ENCODE measurements at places on chromosomes 12 and 14.

DNA sequence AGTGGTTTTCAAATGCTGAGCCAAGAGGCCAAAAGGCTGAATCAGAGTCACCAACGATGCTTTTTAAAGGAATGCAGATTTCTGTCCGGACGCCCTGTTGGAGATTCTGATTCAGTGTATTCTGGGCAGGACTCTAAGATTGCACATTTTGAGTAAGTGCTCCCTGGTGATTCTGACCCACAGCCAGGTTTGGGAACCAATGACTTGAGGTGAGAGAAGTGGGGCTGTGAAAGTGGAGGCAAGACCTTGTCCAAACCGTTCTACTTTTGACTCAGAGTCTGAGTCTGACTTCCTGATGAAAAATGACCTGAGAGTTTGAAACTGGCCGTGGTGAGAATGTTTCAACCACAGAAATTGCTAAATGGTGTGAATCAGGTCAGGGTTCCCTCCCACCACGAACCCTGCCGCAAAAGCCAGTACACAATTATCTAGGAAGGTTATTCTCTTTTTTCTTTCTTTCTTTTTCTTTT, 90.2 kb downstream of the NTN4 start:
- no peak for DNase-seq

GRCh38 chr12:123395236-123395635, 11.3 kb downstream of the KMT5A start:
- no peak for DNase-seq

DNA sequence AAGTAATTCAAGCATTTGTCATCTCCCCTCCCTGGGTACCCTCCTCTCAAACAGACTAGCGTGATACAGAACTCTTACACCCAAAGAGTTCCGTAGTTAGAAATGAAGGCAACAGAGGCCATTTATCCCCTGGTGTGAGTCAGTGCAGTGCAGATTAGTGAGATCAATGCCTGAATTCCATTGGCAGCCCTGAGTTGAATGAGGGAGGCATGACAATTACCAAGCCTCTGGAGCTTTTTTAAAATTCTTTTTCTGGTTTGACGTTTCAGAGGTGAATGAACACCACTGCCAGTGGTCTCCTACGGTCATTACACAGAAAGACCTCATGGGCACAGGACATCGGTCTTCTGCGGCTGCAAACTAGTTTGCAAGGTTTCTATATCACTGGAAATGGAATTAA, 94.4 kb downstream of the PRIMA1 start:
- no peak for DNase-seq

DNA sequence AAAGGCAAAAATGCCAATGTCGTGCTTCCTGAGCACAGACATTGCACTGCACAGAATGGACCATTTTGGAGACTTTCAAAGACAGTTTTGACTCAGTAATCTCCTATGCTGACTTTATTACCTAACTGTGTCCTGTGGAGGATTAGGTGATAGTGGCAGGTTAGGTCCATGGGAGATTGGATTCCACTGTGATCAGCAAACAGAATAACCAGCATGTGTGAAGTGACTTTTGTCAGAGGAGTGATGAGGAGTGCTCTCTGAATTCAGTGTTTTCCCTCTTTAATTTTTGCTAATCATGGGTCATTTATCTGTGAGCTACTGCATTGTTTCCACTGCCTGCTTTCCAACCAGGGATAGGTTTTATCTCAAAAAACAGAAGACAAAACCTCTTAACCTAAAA, 662.5 kb downstream of the DIO2 start:
- DNase-seq = no peak

GRCh38 chr12:102811110-102811737, 105.8 kb downstream of the PAH start:
- no peak for DNase-seq

- no peak for DNase-seq
Observed at GRCh38 chr12:75767957-75768356, 256.5 kb upstream of the KRR1 start.

- no peak for DNase-seq
Observed at GRCh38 chr12:64186789-64187188, 35.3 kb downstream of the KICS2 start.

GRCh38 chr12:108807996-108808769, 49.2 kb downstream of the SSH1 start:
- DNase-seq = no peak

DNA sequence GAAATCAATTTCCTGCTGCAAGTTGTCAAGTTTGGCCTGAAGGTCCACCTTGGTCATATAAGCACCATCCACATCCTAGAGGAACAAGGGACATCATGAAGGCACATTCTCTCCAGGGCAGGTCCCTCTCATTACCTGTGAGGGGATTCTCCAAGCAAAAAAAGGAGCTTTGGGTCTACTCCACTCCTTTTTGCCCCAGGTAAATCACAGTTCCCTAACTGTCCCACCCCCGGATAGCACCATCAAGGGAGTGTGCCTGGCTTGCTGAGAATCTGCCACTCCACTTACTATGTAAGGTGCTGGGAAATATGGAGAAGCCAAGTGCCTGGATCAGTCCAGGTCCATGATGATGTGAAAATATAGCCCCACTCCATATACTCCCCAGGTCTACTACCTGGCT, 2.5 kb downstream of the KRT1 start:
- DNase-seq = no peak

GRCh38 chr14:105330491-105330895, 15.9 kb downstream of the PACS2 start:
- DNase-seq = peak; percentile 45

- no peak for DNase-seq
Observed at GRCh38 chr12:49518914-49519573, 19.8 kb upstream of the KCNH3 start.

DNA sequence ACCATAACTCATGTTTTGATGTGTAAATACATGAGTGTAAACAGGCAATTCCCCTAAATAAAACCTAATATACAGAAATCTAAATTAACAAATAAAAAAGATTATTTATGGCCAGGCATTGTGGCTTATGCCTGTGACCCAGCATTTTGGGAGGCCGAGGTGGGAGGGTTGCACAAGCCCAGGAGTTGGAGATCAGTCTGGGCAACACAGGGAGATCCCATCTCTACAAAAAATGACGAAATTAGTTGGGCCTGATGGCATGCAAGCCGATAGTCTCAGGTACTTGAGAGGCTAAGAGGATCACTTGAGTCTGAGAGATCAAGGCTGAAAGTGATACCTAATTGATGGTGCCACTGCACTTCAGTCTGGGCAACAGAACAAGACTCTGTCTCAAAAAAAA, 48.7 kb downstream of the BCAT1 start:
- no peak for DNase-seq

- DNase-seq = no peak
Observed at GRCh38 chr12:54388237-54389133, 4.0 kb upstream of the ZNF385A start.

DNA sequence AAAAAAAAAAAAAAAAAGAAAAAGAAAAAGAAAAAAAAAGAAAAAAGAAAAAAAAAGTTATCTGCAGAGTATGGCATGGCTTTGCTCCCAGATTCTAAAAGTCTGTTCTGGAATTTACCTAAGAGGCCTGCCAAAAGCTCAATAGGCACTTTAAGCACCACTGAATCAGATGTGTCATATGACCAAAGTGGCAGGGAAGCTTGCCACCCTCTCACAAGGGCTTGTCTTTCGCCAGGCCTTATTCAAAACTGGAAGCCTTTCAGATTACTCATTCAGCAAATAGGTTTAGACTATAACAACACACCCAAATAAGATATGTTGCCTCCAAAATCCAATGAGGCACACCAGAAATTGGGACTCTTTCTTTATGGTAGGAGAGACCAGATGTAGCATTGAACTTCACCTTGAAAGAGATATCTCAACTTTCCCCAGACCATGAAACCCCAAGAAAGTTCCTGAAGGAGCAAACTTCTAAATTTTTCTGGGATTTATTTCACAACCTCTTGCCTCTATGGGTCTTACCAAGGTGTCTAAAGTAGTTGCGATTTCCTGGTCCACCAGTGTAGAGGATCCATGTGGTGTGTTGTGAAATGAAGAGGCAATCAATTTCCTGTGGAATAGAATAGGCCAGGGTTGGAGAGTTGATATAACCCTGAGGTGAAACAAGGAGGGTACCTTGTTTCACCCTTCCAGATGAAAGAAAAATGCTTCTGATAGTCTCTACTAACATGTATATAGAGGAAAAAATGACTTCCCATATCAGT, 218.8 kb downstream of the DAD1 start:
- DNase-seq = no peak

DNA sequence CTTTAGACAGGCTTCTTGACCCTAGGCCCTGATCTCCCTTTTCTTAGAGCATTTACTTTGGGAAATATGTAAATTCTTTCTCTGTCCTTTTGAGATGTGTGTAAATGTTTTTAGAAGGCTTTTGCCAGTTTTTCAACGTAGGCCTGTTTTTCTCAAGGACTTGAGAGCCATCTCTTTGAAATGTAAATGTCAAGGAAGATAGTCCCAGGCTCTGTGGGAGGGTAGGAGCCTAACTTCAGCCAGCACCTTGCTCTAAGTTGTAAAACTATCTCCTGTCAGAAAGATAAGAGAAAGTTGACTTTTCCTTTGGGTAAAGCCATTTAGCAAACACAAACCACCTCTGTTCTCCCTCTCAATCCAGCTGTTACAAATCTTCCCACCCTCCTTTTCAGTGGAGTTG, 219.8 kb downstream of the RPS29 start:
- DNase-seq = no peak

- no peak for DNase-seq
Observed at GRCh38 chr12:116547955-116548501, 11.2 kb upstream of the MAP1LC3B2 start.

DNA sequence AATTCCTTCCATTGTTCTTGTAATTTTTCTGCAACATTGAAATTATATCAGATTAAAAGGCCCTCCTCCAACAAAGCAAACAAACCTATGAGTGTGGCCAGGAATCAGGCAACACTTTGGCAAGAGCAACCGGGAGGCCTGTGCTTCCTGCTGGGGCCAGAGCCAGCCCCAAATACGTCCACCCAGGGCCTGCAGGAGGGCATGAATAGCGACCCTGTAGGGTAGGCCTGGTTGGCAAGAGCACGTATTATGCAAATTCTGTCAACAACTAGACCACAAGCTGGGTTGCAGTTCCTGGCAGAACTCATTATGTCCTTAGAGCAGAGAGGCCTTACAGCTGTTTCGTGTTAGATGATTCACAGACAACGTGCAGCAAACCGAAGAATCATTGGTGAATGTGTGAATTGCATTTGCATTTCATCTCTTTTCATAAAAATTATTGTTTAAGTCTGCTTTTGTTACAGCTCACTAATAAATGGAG, 26.9 kb upstream of the LGALS3 start:
- DNase-seq = peak; percentile 71

GRCh38 chr12:121575952-121576625, 4.7 kb downstream of the KDM2B start:
- DNase-seq = no peak

GRCh38 chr12:80262771-80263170, 163.4 kb downstream of the OTOGL start:
- no peak for DNase-seq

GRCh38 chr12:26705851-26706250, 127.1 kb downstream of the ITPR2 start:
- no peak for DNase-seq

DNA sequence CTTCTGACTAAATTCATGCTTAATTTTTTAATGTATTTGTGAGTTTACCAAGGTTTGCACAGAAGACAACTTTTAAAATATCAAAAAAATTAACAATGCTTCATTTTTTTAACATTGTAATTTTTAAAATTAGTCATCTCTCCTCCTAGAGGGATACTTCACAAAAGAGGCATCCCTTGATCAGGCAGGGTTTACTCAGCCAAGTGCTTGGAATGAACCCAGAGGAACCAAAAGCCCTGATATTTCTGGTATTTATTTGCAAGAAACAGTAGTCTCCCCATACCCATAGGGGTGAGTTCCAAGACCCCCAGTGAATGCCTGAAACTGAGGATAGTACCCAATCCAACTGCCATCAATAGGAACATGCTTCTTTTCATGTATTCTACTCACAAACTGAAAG, 52.5 kb downstream of the GARIN6 start:
- no peak for DNase-seq

GRCh38 chr14:44988694-44989093, 26.7 kb downstream of the TOGARAM1 start:
- DNase-seq = peak; percentile 12

- DNase-seq = no peak
Observed at GRCh38 chr14:51419685-51420084, 179.6 kb downstream of the TMX1 start.

DNA sequence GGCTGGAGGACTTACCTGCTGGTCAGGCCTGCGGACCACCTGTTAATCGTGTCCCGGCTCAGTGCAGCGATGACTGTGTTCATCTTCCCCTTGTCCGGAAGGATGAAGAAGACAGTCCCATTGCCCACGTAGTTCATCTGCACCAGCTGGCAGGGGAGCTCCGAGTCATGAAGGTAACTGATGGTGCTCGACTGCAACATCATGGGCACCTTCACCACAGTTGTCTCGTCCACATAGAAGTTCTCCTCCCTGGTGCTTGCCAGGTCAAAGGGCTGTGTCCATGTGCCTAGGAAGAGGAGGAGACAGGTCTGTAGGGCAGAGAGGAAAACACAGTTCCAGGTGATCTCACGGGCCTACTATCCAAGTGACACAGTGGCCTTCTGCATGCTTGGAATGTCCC, 13.4 kb downstream of the SERPINA6 start:
- DNase-seq = no peak

DNA sequence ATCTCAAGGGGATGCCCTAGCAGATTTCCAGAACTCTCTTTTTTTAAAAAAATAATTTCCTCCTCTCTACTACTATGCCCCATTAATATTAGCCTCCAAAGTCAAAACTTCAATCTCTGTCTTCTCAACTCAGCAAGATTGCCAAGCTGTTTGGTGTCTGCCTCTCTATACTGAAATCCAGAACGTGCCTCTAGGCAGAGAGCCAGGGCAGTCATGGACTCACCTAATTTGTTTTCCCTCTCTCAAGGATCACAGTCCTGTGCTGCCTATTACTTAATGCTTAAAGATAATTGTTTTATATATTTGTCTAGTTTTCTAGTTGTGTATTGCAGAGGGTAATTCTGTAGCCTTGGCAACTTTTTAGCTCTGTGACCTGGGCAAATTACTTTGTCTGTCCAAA, 74.7 kb downstream of the E2F7 start:
- DNase-seq = no peak

DNA sequence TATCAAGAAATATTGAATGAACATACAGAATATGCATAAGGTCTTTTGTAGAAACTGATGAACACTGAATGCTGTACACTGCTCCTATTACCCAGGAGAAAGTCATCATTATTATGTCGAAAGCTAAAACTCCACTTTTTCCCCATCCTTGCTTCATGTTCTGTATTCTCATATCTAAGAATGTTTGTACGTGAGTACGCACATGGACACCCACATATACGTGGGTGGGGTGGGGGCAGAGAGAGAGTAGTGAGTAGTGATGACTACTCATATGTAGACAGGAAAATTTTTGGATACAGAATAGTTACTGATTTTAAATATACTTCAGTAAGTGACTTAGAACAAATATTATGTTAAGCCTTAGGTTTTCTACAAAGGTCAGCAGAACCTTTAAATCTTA, 75.1 kb downstream of the FERMT2 start:
- DNase-seq = no peak

GRCh38 chr14:66143387-66144112, 342.6 kb upstream of the CCDC196 start:
- DNase-seq = no peak

Data from mucosa of descending colon (tissue), 3 donors.